ENCODE measurements at places on chromosomes 7 and 10.

DNA sequence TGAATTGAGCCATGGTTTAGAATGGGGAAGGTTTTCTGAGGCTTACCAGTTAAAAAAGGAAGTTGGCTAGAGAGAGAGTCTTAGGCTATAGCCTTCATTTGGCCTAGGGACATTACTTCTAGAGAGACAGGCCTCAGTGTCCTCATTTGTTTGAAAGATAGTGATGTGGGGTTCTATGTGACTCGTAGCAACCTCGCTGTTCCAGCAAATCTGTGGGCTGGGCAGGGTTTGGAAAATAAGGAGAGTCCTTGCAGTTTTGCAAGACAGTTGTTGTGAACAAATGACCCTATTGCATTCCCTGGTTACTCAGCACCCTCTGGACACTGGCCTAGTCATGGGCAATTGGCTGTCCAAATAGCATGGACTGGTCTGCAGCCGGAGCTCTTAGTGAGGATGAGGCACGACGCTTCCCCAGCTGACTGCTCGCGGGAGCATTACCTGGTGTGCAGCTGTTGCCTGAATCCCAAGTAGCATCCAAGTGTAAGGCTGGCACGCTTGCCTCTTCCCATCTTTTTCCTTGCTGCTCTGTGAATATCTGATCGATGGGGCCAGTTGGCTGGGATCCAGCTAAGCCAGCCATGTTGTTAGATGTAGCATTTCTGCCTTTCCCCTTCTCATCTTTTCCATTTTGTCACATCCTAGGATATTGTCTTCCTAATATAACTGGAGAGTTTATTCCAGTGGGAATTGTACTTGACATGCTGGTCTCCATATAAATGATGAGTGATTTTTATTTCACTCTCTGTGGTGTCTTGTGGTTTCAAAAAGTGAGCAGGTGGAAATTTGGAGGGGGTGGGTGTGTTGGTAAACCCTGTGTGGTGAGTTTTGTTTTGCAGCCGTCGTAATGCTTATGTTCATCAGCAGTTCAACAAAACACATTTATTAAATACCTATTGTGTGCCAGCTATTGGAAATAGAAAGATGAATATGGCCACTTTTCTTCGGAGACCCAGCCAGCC is 99.8 kb downstream of the SND1 start:
- DNase-seq, result peak; percentile 59

DNA sequence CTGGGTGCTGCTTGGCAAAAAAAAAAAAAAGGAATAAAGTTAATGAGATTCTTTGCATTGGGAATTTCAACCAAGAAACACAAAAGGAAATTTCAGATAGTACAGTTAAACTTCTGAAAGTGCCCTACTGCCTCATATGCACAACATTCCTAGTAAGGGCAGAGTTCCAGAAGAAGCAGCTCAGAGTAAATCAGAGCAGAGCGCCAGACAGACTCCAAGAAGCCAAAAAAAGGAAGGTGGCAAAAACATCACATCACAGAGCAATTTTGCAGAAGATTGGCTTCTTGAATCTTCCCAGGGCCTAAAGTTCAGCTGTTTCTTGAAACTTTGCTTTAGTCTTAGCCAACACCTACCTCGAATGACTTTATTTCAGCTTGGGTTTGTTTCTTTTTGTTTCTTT is 544.1 kb downstream of the XPNPEP1 start:
- DNase-seq, result no peak

GRCh38 chr7:48658138-48658537 is 266.2 kb upstream of the CDC14C start:
- no peak for DNase-seq

GRCh38 chr7:54995610-54996363 is 23.0 kb upstream of the EGFR start:
- no peak for DNase-seq

GRCh38 chr10:128803790-128804189 is 663.3 kb upstream of the MGMT start:
- DNase-seq, result no peak

- no peak for DNase-seq
Observed at GRCh38 chr7:81036057-81036456, 117.2 kb upstream of the SEMA3C start.

GRCh38 chr7:70805360-70805759 is 326.6 kb upstream of the GALNT17 start:
- DNase-seq, result no peak

DNA sequence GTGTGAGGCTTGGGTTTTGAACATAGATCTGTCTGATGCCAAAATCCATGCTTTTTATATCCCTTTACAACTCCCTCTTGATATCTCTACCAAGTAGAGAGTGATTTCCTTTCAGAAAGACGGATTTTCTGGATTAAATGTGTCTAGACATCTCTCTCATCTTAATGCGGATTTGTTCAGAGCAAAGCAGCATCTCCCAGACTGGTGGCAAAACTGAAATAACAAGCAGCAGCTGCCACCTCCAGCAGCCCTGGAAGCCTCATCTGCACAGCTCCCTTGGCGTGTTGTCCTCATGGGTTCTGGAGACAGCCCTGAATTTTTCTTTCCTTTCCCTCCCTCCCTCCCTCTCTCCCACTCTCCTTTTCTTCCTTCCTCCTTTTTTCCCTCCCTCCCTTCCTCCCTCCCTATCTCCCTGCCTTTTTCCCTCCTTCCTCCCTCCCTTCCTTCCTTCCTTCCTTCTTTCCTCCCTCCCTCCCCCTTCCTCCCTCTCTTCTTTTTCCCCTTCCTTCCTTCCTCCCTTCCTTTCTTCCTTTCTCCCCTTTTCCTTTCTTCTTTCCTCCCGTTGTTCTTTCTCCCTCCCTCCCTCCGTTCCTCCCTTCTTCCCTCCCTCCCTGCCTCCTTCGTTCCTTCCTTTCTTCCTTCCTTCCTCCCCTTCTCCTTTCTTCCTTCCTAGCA is 639.9 kb downstream of the TYW1 start:
- DNase-seq, result no peak

DNA sequence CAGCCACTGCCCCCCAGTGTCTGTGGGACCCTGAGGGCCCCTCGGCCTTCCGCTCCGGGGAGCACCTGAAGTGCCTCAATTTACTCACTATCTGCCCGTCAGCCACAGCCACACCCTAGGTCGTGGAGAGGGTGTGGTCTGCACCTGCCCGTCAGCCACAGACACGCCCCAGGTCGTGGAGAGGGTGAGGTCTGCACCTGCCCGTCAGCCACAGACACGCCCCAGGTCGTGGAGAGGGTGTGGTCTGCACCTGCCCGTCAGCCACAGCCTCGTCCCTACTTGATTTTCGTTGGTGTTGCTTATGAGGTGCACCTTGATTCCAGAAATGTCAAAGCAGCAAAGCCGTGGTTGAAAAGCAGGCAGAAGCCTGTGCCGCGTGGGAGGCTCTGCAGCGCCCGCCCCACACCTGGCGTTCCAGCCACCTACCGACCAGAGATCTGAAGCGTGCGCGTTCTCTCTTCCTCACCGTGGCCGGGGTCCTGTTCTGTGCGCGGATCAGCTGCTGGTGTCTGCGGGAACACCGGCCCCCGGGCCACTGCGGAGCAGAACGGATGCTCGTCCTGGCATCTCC is 101.6 kb downstream of the DYNC2I1 start:
- DNase-seq, result no peak

DNA sequence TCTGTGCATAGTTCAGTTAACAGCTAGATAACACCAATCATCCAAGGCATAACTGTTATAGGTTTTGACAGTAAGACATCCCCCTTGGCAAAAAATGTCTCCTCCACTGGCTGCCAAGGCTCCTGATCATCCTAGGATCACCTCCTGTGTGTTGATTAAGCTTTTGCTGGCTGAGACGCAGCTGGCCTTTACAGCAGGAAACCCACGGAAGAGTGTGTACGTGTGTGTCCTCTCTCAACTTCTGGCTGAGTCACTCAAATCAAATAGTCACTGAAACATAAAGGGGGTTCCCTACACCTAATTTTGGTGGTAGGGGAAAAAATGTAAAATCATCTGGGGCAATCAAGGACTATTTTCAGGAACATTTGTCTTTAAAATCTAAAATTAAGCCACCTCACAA is 208.8 kb downstream of the CTNNA3 start:
- DNase-seq, result no peak

GRCh38 chr7:157274991-157275427 is 61.8 kb upstream of the DNAJB6 start:
- no peak for DNase-seq

DNA sequence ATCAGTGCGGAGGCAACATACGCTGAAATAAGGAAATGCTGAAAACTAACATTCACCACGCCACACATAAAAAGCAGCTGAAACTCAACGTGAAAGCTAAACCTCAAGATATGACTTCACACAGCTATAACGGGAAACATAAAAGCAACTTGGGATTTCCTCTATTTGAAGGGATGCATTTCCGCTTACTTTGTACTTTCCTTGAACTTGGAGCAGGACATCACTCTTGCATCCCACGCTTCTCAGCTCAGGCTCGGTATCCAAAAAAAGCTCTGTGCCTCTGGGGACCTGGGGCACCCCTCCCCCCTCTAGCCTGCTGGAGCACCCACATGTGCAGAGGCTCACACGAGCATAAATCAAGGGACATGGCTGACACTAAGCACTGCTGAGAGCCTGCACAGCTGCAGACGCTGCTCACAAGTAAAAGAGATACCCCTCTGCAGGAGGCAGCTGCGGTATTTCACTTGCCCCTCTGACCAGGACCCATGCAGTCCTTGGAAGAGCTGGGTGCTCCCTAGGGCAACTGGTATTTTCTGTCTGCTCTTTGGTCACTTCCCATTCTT is 34.2 kb downstream of the PARD3 start:
- no peak for DNase-seq

GRCh38 chr7:73717991-73718405 is 1.5 kb downstream of the STX1A start:
- peak; percentile 88 for DNase-seq

GRCh38 chr10:79463578-79464496 is 18.4 kb upstream of the ZCCHC24 start:
- DNase-seq, result no peak

GRCh38 chr10:24701447-24701846 is 22.2 kb downstream of the ARHGAP21 start:
- peak; percentile 63 for DNase-seq

- DNase-seq, result no peak
Observed at GRCh38 chr10:121101561-121101960, 250.4 kb downstream of the WDR11 start.

GRCh38 chr10:97333601-97334369 is 744 bp downstream of the FRAT2 start:
- peak; percentile 63 for DNase-seq

DNA sequence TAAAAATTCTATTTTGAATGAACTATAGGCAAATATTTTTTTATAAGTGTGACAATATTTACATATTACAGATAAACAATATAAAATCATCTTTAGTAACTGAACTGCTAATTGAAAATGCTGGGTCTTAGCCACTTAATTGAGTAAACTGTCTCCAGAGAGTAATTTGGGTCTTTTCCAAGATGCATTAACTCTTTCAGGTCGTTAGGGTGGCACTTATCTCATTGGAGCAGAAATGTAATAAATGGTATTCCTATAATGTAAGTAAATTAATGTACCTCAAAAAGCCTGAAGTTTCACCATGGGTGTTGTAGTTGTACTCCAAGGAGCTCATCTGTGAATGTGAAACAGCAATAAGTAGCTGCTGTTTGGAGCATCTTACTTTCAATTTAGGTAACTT is 208.5 kb downstream of the EXOC4 start:
- no peak for DNase-seq
